Endothelial cell (in vitro differentiated cells): ENCODE measurements at places on chromosomes 5 and 9.

- no peak for DNase-seq
Observed at GRCh38 chr9:93896496-93897033, 58.6 kb downstream of the BARX1 start.

- DNase-seq: peak; percentile 84
Observed at GRCh38 chr9:137227054-137227852, at the start of gene RNF224. Gene RNF224 (plus strand): TSS chr9:137227502. CDS start chr9:137228336, 834 bp downstream.

DNA sequence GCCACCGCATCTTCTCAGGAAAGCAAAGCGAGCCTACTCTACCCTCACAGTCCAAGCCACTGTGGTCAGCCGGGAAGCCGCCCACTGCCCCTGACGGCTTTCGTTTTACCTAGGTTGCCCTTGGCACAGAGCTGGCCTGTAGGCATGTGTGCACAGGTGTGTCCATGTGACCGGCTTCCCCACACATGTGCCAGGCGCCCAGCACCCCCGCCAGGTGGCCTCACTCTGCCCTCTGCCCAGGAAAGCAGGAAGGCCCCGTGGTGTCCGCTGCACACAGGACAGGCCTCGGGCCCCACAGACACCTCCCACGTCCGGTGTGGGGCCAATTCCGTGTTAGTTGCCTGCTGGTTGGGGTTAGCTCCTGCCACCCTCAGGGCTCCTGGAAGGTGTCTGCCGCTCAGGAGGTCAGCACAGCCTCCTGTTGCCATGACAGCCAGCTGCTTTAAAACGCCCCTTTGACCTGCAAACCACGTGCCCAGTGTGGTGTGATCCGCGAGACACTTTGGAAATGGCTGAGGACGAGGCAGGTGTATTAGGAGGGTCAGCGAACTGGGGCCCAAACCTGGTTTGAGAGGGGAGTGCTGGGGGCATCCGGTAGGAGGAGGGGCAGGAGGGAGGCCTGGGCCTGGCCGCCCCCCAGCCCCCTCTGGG lies 28.7 kb downstream of the TPPP start:
- no peak for DNase-seq

- no peak for DNase-seq
Observed at GRCh38 chr9:121295662-121296191, 27.8 kb downstream of the GSN start.

DNA sequence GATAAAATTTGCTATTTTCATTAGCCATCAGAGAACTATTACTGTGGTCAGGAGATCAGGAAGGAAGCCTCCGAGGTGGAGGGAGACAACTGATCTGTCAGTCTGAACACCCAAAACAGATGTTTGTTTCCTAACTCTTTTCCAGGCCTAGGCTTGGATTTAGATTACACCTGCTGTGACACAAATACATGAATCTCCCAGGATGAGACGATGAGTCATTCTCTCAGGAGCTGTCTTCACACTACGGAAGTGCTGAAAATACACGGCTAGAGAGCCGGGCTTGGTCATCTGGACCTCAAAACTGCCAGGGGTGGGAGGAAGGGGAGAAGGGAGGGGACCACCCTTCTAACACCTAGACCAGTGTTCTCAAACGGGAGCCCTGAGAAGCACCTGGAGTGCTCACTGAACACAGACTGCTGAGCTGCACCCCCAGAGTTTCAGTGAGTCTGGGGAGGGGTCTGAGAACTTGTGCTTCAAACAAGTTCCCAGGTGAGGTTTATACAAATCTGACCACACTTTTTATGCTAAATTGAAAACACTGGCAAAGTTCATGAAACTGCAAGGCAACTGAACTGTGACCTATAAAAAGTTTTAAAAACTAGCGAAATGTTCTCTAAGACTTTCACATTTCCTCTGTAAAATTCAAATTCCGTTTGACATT lies 80.3 kb upstream of the EQTN start:
- no peak for DNase-seq

GRCh38 chr5:141223112-141223783 lies at the start of gene PCDHB14:
Gene PCDHB14 (plus strand): TSS chr5:141223343. CDS start chr5:141223506, 163 bp downstream.
- peak; percentile 18 for DNase-seq

GRCh38 chr5:171847026-171847425 lies 61.4 kb downstream of the SMIM23 start:
- DNase-seq: no peak

DNA sequence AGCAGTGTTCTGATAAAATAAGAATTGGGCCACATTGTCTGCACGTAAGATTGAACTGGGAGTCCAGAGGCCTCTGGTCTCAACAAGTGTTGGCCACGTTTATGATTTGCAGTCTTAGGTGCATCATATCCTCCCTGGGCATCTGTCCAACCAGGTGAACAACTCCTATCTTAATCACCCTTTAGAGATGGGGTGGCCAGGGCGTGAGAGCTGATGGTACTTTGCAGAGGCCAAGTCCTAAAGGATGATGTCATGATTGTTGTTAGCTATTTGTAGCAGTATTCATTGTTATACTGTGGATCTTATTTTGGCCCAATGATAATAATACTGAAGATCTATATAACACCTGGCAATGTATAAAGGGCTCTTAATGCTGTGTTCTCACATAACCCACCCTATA lies 73.2 kb upstream of the RARS1 start:
- no peak for DNase-seq

DNA sequence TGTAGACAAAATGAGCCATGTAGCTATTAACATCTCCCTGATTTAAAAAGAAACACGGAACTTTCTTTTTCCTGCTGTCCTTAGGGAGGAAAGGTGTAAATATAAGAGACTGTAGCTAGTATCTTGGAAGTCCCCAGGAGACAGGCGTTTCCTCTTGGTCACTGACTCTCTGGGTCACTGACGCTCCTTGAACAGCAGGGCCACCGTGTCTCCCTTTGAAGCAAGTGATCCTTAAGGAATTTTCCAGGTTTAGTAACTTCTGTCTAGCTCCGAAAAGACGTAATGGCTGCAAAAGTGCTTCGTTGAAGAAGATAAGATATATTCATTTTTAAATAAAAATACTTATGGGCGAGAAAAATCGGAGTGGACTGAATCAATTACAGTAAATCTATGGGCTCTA lies 745 bp upstream of the CLTA start:
- DNase-seq: no peak

DNA sequence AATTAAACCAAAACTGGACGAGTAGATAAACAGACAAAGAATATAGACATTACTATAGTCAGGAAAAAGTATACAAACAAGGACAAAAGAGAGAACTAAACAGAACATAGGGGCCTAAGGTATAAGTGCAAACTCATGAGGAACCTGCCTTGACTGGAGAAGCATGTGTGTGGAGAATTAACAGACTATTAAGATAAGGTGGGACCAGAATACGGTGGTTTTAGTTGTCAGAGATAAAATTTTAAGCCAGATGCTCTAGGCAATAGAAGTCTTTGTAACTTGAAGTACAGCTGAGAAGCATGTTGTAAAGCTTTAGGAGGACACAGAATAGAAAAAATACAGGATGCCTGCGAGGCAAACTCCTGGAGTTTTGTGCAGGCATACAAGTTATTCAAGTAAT lies 707.1 kb downstream of the PTPRD start:
- DNase-seq: no peak

DNA sequence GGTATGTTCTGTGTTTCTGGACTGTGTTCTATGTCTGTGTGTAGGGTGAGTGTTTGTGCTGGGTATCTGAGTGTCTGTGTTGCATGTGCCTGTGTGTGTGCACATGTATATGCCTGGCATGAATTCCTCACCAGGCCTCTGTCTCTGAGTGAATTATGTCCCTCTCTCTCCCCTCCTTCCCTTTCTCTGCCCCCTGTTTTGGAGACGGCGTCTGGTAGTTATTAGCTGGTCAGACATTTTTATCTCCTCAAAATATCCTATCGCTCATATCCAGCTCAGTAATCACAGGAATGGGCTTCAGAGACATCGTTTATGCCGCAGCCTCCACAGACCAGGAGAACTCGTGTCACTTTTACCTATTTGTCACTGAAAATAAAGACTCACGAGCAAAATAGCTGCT lies 483.2 kb upstream of the BRINP1 start:
- DNase-seq: no peak

DNA sequence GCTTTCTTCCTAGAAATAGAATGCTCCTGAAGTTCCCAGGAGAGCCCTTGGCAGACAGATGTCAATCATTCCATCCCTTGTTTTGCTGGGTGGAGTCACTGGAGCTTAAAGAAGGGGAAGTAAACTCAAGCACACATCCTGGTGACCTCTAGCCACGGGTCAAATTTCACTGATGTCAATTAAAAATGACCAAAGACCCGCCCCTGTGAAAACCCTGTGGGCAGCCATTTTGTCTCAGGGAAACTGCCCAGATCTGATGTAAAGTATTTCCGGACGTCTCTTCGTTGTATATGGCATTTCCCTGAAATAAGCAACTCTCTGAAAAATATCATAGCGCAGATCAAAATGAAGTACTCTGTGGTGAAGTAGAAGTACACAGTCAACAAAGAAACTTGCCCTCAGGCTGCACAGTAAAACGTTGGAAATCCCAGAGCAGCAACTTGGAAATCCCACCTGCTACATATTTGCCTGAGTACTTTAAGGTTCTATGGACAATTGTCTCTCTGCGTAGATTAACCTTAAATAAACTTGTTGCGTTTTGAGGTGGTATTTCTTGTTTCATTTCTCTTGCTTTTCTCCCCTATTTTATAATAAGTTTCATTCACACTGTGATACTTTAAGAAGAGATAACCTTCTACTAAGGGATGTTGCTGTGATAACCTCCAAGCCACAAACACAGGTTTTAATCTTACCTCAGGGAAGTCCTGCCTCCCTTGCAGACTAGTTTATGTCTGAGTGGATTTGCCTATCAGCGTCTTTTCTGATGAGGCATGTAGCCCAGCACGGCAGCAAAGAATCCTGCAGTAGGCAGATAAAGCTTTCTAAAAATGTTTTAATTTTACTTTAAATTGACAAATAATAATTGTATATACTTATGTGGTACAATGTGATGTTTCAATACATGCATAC lies 60.9 kb upstream of the PIP5K1B start:
- no peak for DNase-seq

DNA sequence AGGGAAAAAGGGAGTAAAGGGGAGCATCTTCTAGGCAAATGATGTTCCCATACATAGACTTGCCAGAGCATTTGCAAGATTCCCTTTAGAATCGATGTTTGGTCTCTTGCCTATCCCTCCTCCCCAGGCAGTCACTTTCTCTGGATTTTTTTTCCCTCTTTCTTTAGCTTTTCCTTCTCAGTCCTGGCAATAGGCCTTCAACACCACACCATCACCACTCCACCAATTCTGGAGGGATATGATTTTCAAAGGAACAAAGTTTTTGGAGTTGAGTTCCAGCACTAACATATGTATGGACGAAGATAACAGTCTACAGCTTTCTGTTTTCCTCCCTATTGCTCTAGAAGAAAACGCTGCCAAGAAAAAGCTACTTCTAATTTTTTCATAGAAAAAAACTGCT lies 377.4 kb downstream of the PDE4D start:
- DNase-seq: no peak

GRCh38 chr9:114925039-114925438 lies 5.4 kb downstream of the TNFSF8 start:
- DNase-seq: no peak

GRCh38 chr5:35856765-35857351 lies at the start of gene IL7R:
Gene IL7R (plus strand): TSS chr5:35856891. CDS start chr5:35856978, 87 bp downstream.
- DNase-seq: no peak

- no peak for DNase-seq
Observed at GRCh38 chr9:73114058-73114457, 37.6 kb upstream of the ANXA1 start.

- DNase-seq: no peak
Observed at GRCh38 chr5:156444753-156445291, 117.9 kb downstream of the SGCD start.

GRCh38 chr9:90044710-90045151 lies 439.9 kb downstream of the GADD45G start:
- no peak for DNase-seq

GRCh38 chr9:116350213-116350612 lies 196.6 kb downstream of the PAPPA start:
- DNase-seq: no peak

DNA sequence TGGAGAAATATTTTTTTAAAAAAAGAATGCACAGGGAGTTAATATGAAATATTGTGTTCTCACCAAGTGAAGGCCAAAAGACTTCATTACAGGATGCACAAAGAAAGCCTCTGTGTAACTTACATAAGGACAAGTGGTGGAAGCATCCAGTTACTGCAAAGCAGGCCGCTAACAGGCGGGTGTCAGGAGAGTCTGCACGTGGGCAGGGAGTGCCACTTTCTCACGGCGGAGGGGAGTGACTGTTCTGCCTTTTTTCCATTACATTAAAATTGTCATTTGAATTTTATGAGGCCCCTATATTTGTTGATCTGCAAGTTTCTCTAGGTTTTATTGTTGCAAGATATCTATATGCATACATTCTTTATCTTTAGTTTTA lies 28.1 kb upstream of the SPATA31E1 start:
- DNase-seq: no peak

DNA sequence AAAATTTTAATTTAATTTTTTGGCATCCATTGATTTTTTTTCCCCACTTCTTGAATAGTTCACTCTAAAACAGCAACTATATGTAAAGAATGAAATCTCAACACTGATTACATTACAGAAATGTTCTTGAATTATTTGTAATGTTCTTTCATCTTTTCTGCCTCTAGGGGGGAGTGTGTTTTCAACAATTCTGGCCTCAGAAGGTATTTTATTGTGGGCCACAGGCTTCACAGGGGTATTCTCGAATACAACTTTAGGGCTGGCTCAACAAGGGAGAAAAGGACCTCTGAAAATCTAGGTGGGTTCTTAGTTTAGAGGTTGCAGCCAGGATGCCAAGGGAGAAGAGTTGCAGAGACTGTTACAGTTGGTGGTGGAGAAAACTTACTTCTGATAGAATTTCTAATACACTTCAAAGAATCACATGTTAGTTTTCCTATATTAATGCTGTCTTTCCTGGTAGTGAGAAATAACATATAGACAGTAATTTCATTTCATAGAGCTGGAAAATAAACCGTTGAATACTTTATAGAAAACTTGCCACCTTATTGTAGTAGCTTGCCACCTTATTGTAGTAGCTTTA lies 3.6 kb upstream of the NPR3 start:
- DNase-seq: no peak

- no peak for DNase-seq
Observed at GRCh38 chr9:4665357-4665756, 923 bp downstream of the SPATA6L start.

GRCh38 chr5:392431-392988 lies 50.5 kb upstream of the EXOC3 start:
- no peak for DNase-seq

- DNase-seq: no peak
Observed at GRCh38 chr5:136130581-136130980, 2.1 kb upstream of the SMAD5 start.

DNA sequence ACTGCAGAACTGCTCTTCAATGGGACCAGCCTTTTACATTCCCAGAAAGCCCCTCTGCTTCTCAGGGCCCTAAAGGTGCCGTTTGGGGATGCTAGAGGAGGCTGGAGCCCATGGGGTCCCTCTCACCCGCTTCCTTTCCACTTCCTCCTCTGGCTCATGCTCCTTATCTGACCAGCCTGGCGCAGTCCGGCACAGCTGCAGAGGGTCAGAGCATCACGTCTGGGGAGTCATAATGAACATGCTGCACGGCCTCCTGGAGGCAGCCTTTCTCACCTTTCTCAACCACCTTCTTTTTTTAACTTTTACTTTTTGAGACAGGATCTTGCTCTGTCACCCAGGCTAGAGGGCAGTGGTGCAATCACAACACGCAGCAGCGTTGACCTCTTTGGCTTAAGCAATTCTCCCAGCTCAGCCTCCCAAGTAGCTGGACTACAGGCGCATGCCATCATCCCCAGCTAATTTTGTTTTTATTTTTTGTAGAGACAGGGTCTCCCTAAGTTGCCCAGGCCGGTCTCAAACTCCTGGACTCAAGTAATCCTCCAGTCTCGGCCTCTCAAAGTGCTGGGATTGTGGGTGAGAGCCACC lies 15.1 kb upstream of the TCF7 start:
- no peak for DNase-seq

GRCh38 chr9:131521203-131521602 lies 9.9 kb downstream of the UCK1 start:
- no peak for DNase-seq
